Naive B cell (primary cell): ENCODE measurements at places on chromosomes 16 and 17.

DNA sequence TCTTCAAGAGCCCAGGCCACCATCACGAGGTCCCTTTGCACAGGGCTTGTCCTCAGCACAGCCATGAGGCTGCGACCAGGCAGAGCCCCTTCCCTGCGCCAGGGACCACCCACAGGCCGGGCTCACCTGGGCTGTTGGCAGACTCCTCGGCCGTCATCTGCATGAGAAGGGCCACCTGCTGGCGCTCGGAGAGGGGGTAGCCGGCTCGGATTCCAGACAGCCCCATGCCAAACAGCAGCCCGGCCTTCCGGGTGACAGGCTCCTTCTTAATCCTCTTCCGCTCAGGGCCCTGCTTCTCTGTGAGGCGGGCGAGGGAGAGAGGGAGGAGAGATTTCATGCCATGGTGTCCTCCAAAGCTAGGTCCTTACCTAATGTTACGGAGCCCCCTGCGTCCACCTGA is 73.4 kb downstream of the ZNF778 start:
- no peak for DNase-seq

DNA sequence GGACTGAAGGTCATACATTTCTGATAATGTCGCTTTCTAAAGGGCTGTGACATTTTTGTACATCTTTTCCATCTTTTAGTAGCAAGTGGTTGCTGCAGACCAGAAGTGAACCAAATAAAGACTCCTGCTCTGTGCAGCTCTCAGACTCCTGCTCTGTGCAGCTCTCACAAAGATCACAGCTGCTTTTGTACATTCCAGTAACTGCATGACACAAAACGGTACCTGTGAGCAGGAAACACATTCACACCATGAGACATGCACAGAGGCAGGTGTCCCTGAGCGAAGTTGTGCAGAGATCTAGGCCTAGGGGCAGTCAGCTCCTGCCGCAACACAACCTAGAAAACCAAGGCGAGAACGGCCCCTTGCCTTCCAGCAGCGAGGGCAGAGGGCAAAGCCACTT is 67.5 kb downstream of the KLHDC4 start:
- DNase-seq = no peak

GRCh38 chr17:9943343-9943742 is 38.3 kb upstream of the RCVRN start:
- DNase-seq = no peak

- DNase-seq = no peak
Observed at GRCh38 chr17:46178550-46179214, 14.5 kb downstream of the KANSL1 start.

DNA sequence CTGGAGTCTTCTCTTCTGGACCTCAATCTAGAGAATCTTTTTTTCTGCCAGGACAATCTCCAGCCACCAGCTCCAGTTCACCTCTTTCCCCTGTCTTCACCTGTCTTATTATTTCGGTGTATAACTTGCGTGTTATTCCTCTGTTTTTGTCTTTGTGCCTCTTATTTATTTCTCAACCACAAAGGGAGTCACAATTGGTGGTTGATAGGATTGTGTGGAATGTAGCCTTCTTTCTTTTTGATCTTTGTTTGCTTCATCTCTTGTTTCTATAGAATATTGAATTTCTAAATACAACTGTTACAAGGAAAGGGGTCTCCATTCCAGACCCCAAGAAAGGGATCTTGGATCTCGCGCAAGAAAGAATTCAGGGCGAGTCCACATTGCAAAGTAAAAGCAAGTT is 35.9 kb upstream of the HAS3 start:
- DNase-seq = no peak

DNA sequence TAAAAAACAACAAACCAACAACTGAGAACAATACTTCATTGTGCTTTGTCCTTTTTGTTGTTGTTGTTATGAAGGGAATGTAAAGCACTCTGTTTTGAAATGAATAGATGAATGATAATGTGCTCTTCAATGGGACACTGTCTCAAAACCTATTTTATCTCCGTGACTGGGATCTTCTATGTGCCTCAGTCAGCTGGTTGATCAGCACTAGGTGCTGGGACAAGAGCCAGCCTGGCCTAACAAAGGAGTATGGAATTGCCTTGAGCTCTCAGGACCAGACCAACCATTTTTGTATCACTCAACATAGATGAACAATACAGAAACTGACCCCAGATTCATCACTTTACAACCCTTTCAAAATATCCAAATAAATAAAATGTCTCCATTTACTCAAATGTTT is 440.2 kb downstream of the KCNJ2 start:
- no peak for DNase-seq

DNA sequence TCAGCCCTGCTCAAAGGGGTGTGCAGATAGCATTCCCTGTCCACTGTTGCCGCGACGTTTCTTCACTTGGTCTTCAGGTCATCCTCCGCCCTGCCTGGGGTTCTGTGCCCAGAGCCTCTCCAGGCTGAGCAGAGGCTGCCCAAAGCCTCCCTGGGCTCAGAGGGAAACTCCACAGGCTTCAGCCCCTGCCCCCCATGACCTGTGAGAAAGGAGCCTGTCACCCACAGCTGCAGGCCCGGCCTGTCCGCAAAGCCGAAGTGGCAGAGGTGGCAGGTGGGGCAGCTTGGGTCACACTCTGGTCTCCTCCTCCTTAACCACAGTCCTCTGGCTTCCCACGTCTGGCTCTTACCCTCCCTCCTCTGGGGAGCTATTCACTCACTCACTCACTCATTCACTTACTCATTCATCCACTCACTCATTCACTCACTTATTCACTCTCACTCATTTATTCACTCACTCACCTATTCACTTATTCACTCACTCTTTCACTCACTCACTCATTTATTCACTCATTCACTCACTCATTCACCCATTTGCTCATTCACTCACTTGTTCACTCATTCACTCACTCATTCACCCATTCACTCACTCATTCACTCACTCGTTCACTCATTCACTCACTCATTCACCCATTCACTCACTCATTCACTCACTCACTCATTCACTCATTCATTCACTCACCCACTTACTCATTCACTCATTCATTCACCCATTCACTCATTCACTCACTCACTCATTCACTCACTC is 7.1 kb upstream of the CPSF4L start:
- no peak for DNase-seq

DNA sequence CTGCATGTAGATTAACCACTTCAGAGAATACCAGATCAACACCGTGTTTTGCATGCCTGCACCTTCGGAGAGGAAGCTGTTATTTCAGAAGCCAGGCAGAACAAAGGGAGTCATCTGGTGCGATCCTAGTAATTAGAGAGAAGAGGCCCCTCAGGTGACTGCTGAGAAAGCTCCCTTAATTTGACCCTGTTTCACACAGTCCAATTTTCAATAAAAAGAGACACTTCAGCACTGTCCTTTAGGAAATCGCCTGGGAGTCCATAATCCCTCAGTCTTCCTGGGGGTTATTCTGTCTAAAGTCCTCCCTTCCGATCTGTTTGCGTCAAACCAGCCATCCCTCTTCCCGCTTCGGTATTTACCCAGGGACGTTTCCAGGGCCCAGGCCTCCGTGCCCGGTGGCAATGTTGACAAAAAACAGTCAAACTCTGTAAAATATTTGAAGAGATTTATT is 23.4 kb upstream of the TNRC6C start:
- DNase-seq = no peak

DNA sequence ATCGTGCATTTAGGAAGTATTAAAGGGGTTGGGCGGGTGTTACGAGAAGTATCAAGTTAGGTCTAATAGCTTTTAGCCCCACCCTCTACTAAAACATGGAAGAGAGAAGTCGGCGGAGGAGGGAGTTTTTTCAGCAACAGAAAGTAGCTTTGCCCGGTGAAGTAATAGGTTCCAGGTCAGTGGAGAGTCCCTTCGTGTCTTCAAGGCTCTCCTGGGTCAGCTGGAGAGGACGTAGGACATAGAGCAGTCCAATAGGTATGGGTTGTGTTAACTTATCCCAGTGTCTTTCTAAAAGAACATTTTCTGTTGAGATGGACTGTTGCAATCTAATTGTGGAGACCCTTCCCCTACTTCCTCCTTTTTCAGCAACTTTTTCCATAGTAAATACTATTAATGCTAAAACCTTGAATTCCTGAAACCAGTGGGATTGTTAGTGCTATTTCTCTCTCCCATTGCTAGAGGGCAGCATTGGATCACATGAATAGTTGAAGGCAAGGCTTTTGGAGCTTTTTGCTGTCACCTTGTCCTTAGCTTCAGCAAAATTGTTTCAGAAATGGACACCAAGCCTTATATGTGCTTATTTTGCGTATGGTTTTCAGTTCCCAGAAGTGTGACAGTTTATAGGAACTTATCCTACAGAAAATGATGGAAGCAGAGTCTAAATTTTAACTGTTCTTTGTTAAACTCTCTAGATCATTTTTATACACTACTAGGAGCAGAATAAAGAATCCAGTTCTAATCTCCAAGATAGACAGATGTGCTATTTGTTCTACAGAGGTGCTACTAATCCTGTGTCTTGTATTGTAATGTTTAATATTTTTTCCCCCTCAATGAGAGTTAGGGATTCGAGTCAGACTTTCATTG is 38.4 kb downstream of the UTP18 start:
- DNase-seq = peak; percentile 2

GRCh38 chr16:14215941-14216340 is 144.8 kb downstream of the MRTFB start:
- DNase-seq = no peak

- DNase-seq = no peak
Observed at GRCh38 chr16:72474501-72475123, 302.7 kb upstream of the PMFBP1 start.

GRCh38 chr17:39634384-39634871 is 2.5 kb upstream of the STARD3 start:
- peak; percentile 40 for DNase-seq

GRCh38 chr16:67676516-67676915 is 9.9 kb downstream of the C16orf86 start:
- DNase-seq = no peak

DNA sequence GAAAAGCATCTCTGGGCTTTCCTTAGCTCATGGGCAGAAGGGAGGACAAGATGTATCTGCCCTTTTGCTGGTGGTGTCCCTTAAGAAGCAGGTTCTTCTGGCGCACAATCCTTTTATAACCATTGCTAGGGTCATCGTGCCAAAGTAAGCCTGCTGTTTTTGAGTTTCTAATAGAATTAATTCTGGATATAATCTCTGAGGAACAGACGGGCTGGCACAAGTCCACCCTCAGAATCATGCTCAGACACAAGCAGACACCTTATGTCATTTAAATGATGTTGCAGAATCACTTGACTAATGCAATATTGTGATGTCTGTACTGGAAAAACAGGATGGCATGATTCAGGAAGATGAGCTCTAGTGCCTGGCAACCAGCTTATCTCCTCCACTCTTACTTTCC is 18.8 kb upstream of the MMD start:
- DNase-seq = no peak

- no peak for DNase-seq
Observed at GRCh38 chr17:78709751-78710181, 72.3 kb downstream of the CYTH1 start.

DNA sequence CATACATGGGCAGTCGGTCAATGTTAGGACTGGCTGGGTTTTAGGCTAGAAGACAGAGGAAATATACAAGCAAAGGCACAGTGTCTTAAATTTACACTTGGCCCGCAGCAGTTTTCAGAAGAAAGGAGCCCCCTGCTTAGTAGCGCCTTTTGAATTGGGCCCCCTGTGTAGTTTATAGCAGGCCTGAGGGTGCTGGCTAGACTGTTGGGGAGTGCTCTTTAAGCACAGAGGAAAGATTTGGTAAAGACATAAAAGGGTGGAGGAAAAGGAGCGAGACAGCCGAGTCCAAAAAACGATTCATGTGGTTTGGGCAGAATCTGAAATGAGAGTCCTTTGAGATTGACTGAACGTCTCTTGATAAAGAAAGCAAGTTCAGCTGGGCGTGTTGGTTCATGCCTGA is 10.6 kb downstream of the RMI2 start:
- no peak for DNase-seq

DNA sequence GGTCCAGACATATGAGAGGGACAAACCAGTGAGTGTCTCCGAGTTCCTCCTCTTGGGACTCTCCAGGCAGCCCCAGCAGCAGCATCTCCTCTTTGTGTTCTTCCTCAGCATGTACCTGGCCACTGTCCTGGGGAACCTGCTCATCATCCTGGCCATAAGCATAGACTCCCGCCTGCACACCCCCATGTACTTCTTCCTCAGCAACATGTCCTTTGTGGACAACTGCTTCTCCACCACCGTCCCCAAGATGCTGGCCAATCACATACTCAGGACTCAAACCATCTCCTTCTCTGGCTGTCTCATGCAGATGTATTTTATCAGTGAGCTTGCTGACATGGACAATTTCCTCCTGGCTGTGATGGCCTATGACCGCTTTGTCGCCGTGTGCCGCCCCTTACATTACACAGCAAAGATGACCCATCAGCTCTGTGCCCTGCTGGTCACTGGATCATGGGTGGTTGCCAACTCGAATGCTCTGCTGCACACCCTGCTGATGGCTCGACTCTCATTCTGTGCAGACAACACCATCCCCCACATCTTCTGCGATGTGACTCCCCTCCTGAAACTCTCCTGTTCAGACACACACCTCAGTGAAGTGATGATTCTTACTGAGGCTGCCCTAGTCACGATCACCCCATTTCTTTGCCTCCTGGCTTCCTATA is 19.2 kb downstream of the ZNF200 start:
- DNase-seq = no peak

GRCh38 chr17:75338335-75338734 is 49.1 kb upstream of the SLC25A19 start:
- DNase-seq = no peak

GRCh38 chr16:56488035-56488434 is 31.8 kb downstream of the BBS2 start:
- no peak for DNase-seq
